HepG2 (cell line): ENCODE measurements at places on chromosomes 11 and 22. TPM values are rescaled to one million over a fixed set of nuclear protein-coding genes. Genes with fewer than 3 reads are reported as not detected.

- H3K27ac ChIP-seq, result no peak overlapping the region
- H3K4me1 ChIP-seq, result no peaks in the 10 kb centered on the region
- DNase-seq, result no peak
- no peaks in the 10 kb centered on the region for H3K36me3 ChIP-seq
- H3K27me3 ChIP-seq, result no peaks in the 10 kb centered on the region
Measured at GRCh38 chr11:116148056-116148455, 624.7 kb downstream of the BUD13 start.

Gene OR4A16
- not detected in 2 replicates for polyA plus RNA-seq

- H3K4me1 ChIP-seq, result peaks cover 38% of the 10 kb centered on the region
- H3K4me3 ChIP-seq, result no peak overlapping the region
- no peak overlapping the region for H3K27ac ChIP-seq
- no peak for DNase-seq
- H3K27me3 ChIP-seq, result no peaks in the 10 kb centered on the region
Measured at GRCh38 chr22:31575190-31575589, 78.9 kb downstream of the SFI1 start.

DNA sequence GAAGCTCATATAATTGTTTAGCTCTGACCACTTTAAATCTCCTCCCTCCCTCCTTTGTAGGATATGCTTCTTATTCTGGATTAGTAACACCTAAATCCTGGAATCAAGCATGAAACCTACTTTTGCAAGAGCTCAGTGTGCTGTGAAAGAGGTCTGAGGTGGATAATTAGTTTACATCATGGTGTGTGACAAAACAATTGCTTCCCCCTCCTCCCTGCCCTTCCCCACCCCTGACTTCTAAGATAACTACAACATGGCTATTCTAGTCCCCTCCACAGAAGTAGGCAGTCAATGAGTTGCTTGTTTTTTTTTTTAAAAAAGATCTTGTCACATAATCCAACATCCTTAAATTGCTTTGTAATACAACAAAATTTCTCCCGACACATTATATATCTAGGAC lies 314.0 kb downstream of the CADM1 start:
- peaks cover 9% of the 10 kb centered on the region for H3K4me1 ChIP-seq
- no peaks in the 10 kb centered on the region for H3K27me3 ChIP-seq
- 0 out of 3 replicates have a peak, but pooled peaks cover 2% of the 10 kb centered on the region for H3K36me3 ChIP-seq
- H3K4me3 ChIP-seq, result no peak overlapping the region

Gene RFPL1
- polyA plus RNA-seq, result not detected in 2 replicates

Gene OR51B5
- 0.16 TPM in 2 replicates for polyA plus RNA-seq

Gene CRYBA4
- not detected in 2 replicates for polyA plus RNA-seq

Gene ZC3H7B
- polyA plus RNA-seq, result 26.4 and 36.2 TPM in 2 replicates

- no peaks in the 10 kb centered on the region for H3K4me1 ChIP-seq
- H3K27ac ChIP-seq, result no peak overlapping the region
- H3K27me3 ChIP-seq, result peaks cover 3% of the 10 kb centered on the region; the same call in 1 of the 2 replicates
- no peak for DNase-seq
Measured at GRCh38 chr11:128506999-128507611, 80.3 kb downstream of the ETS1 start.

Gene UPK3A
- polyA plus RNA-seq, result 12.2 and 13.8 TPM in 2 replicates

Gene ADORA2A
- 5.0 and 7.3 TPM in 2 replicates for polyA plus RNA-seq

DNA sequence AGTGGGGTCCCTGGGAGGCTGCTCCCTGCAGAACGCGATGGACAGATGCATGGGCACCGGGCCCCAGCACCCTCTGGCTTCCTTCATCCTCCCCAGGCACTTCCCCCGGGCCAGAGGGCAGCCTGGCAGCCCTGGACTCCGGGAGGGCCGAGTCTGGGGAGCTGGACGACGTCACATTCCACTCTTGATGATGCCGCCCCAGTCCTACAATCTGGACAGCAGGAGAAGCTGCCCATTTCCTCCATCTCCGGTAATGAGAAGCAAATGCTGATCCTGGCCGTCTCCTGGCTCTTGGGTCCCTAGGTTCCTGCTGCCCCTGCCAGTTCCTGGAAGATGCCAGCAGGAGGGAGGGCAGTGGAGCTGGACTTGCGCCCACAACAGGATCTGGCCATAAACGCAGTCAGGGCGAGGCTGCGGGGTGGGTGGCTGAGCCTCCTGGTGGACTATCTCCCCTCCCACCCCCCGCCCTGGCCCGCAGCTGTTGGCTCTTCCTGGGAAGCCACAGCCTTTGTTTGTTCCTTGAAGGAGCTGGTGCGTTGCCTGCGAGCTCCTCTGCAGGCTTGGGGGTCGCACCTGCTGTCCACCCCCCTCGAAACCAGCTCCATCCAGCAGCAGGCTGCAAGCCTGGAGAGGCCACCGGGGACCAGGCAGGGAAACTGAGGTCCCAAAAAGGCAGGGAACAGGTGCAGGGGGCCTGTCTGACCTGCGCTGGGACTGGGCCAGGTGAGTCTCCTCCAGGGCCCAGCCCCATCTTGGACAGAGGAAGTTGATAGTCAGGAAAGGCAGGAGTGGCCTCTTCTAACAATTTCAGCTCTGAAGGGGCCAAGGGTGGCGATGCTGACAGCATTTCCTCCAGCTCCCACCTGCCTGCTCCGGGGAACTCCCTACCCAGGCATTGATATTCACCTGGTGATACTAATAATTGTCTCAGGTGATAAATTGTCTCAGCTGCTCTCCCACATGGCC lies 17.9 kb upstream of the MUC6 start:
- peaks cover 16% of the 10 kb centered on the region for H3K27me3 ChIP-seq
- H3K4me1 ChIP-seq, result no peaks in the 10 kb centered on the region
- no peaks in the 10 kb centered on the region for H3K36me3 ChIP-seq
- H3K4me3 ChIP-seq, result no peak overlapping the region
